ENCODE measurements at places on chromosomes 7 and 10.

- H3K36me3 ChIP-seq: no peaks in the 10 kb centered on the region
- H3K27ac ChIP-seq: no peak overlapping the region
- no peak for DNase-seq
- no peak overlapping the region for H3K4me3 ChIP-seq
These were observed 132.4 kb downstream of the FAM53B start for GRCh38 chr10:124611738-124612137.

DNA sequence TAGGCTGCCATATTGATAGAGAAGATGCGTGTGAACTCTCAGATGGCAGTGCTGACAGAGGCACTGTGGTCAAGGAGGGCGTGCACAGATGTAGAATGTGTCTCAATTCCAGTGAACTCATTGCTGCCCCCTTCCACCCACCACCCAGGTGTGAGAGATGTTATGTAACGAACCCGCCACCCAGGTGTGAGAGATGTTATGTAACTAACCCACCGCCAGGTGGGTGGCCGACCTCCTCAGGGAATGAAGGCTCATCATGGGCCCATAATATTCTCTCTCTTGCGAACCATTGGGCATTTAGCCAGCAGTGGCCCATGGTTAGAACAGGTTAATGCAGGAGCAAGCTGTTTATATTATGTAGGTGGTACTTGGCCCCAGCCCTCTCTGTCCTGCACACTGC is 140.4 kb upstream of the MTPN start:
- H3K36me3 ChIP-seq: no peaks in the 10 kb centered on the region
- no peaks in the 10 kb centered on the region for H3K27me3 ChIP-seq
- no peaks in the 10 kb centered on the region for H3K4me1 ChIP-seq
- H3K27ac ChIP-seq: no peak overlapping the region
- no peak overlapping the region for H3K4me3 ChIP-seq
- no peak for DNase-seq

GRCh38 chr10:49001870-49002672 is 62.4 kb upstream of the LRRC18 start:
- no peaks in the 10 kb centered on the region for H3K27me3 ChIP-seq
- no peaks in the 10 kb centered on the region for H3K36me3 ChIP-seq
- no peak overlapping the region for H3K4me3 ChIP-seq
- no peak for DNase-seq

DNA sequence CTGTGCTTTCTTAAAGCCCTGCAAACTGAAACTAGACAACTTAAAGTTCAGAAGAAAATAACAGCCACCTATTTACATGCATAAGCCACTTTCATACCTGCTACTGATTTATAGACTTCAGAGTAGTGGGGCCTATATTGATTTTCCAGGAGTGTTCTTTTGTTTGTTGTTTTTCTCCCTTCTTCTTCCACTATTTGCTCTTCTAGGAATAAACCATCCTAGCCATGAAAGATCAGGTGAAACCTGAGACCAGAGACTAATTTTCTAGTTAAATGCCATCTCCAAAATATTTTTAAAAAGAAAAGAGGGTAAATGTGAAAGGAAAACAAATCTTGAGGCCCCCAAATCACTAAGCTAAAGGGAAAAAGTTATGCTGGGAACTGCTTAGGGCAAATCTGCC is 72.4 kb upstream of the C1GALT1 start:
- no peak overlapping the region for H3K4me3 ChIP-seq
- H3K4me1 ChIP-seq: no peaks in the 10 kb centered on the region
- no peak for DNase-seq
- H3K27ac ChIP-seq: no peak overlapping the region
- H3K36me3 ChIP-seq: no peaks in the 10 kb centered on the region
- H3K27me3 ChIP-seq: no peaks in the 10 kb centered on the region

DNA sequence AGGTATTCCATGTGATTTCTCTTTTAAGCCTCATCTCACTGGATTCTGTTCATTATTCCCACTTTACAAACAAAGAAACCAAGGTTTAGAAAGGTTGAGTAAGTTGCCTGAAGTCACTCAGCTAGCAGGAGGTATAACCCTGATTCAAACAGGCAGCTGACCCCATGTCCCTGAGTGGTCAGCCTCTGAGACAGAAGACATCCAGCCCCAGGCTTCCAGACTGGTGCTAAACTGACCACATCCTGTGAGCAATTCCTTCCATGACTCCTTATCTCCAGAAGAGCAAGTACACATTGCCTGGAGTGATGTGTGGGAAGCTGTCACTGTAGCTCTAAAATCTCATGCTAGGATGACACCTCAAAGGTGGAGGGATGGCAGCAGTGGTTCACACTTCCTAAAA is 3.7 kb downstream of the PLPP4 start:
- DNase-seq: no peak
- H3K27ac ChIP-seq: no peak overlapping the region
- peaks cover 25% of the 10 kb centered on the region for H3K4me1 ChIP-seq
- H3K4me3 ChIP-seq: no peak overlapping the region

DNA sequence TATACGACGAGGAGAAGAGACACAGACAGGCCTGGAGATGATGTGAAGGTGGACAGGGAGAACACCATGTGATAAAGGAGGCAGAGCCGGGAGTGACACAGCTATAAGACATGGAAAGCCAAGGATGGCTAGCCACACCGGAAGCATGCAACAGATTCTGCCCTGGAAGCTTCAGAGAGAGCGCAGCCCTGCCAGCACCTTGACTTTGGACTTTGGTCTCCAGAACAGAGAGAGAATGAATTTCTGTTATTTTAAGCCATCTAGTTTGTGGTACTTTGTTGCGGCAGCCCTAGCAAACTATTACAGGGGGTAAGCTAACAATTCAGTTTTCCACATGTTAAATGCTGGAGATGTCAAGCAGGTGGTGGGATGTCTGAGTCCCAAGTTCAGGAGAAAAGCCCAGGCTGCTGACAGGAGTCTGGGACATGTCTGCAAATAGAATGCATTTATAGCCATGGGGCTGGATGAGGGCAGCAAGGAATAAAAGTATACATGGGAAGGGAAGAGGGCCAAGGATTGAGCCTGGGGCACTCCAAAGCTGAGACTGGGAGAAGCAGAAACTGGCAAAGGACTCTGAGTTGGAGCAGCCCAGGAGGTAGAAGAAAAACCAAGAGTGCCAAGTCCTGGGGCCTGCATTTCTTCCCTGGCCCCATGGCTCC is 65.1 kb downstream of the ATXN7L1 start:
- DNase-seq: no peak
- H3K4me3 ChIP-seq: no peak overlapping the region
- peaks cover 6% of the 10 kb centered on the region for H3K4me1 ChIP-seq
- no peak overlapping the region for H3K27ac ChIP-seq
- no peaks in the 10 kb centered on the region for H3K36me3 ChIP-seq

DNA sequence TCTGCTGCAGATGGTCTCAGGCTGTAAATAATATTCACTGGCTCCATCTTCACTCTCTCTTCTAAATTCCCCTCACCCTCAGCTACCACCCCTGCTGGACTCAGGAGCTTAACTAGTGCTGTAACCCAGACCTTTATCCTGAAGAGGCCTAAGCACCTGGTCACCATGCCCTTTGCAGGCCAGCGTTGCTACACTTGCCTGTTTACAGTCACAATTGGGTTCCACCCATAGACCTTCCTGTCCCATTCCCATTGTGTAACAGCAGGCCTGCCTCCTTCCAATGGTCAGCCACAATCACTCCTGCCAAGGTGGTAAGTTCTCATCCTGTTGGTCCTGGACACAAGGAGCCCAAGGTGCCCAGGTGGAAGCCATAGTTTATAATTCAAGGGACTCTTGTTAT is 85.9 kb upstream of the IFRD1 start:
- H3K4me1 ChIP-seq: no peaks in the 10 kb centered on the region
- no peak overlapping the region for H3K27ac ChIP-seq
- no peaks in the 10 kb centered on the region for H3K27me3 ChIP-seq
- H3K36me3 ChIP-seq: no peaks in the 10 kb centered on the region

DNA sequence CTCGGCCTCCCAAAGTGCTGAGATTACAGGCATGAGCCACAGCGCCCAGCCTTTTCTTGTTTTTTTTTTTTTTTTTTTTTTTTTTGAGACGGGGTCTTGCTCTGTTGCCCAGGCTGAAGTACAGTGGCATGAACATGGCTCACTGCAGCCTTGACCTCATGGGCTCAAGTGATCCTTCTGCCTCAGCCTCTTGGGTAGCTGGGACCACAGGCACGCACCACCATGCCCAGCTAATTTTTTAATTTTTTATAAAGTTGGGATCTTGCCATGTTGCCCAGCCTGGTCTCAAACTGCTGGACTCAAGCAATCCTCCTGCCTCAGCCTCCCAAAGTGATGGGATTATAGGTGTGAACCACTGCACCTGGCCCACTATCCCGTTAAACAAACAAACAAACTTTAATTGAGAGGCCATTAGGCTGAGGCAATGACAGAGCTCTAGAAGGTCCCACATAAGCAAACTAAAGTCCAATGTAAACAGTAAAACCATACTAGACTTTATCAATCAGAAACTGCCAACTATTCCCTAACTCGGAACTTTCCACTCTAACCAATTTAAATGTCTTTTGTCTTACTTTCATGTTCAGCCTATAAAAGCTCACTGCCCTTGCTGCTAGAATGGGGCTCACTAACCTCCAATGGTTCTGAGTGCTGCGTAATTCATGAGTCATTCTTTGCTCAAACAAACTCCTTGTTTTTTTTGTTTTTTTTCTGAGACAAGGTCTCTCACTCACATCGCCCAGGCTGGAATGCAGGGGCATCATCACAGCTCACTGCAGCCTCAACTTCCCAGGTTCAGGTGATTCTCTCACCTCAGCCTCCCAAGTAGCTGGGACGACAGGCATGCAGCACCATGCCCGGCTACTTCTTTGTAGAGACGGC is 1.9 kb downstream of the DHX32 start:
- H3K36me3 ChIP-seq: peaks cover 14% of the 10 kb centered on the region
- no peak for DNase-seq
- H3K4me1 ChIP-seq: no peaks in the 10 kb centered on the region
- no peak overlapping the region for H3K27ac ChIP-seq

- H3K36me3 ChIP-seq: no peaks in the 10 kb centered on the region
- peak overlapping the region; percentile 73 for H3K4me3 ChIP-seq
- peaks cover 20% of the 10 kb centered on the region for H3K4me1 ChIP-seq
- H3K27ac ChIP-seq: peak overlapping the region; percentile 8
These were observed 3.4 kb upstream of the SMARCD3 start for GRCh38 chr7:151251689-151252560.

DNA sequence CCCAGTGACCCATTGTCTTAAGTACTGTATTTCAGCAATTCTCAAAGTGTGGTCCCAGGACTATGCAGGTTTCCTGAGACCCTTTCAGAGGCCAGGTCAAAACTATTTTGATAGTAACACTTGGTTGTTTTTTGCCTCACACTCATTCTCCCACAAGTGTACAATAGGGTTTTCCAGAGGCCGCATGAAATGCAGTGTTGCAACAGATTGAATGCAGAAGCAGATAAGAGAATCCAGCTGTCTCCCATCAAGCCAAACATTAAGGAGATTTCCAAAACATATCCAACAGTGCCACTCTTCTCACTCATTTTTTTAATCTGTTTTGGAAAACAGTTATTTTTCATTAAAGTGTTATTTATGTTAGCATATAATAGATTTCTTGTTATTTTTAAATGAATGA is 20.0 kb downstream of the VKORC1L1 start:
- no peaks in the 10 kb centered on the region for H3K36me3 ChIP-seq
- H3K4me3 ChIP-seq: no peak overlapping the region
- H3K4me1 ChIP-seq: no peaks in the 10 kb centered on the region

GRCh38 chr10:104735036-104735756 is 94.1 kb downstream of the SORCS3 start:
- H3K36me3 ChIP-seq: no peaks in the 10 kb centered on the region
- no peaks in the 10 kb centered on the region for H3K27me3 ChIP-seq
- H3K4me1 ChIP-seq: no peaks in the 10 kb centered on the region
- H3K27ac ChIP-seq: no peak overlapping the region
